DMS 273 treated with DMSO at 0.1 percent for 48 hours (cell line): ENCODE measurements at places on chromosomes 11 and 22.

- DNase-seq = no peak
Observed at GRCh38 chr11:116217006-116217405, 555.8 kb downstream of the BUD13 start.

DNA sequence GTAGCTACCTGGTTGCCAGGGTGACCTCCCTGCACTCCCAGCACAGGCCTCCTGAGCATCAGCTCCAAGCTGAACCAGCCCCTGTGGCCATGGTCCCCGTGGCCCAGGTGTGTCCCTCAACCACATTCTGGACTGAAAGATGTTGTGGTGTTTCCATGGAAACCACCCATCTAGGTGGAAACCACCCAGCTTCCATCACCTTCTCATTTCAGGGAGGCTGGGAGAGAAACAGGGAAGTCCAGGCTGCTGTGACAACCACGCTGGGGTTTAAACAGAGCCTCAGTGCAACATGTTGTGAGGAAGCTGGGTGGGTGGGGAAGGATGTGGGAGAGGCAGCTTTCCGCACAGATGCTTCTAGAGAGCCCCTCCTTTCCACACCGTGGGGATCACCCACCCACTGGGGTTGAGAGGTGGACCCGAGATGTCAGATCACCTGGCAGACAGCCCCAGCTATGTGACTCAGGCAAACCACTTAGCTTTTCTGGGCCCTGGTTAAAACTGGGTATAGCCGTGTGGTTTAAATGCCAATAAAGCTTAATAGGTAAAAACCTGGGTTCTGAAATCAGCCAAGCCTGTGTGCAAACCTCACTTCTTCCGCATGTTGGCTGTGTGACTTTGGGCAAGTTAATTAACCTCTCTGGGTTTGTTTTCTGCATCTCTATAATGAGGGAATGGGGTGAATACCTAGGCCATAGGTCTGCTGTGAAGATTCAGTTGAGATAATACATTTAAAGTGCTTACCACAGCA is 46.4 kb downstream of the CD82 start:
- DNase-seq = no peak

DNA sequence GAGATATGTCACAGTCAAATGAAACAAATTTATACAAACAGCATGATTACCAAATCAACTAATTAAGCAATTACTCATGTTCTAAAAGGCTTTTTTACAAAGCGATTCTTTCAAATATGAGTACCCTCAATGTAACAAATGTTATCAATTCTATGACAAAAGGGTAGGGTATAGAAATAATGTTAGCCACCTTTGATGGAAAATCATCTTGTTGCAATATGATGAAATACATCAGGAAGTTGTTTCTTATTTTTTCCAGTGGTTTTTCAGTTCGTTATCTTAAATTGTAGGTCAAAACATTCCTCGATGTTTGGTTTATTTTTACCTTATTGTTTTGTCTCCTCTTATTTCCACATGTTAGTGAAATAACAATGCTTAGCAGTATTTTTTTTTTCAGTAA is 6.5 kb downstream of the ARHGEF12 start:
- no peak for DNase-seq

- DNase-seq = no peak
Observed at GRCh38 chr11:111520560-111520959, 6.0 kb downstream of the HOATZ start.

- no peak for DNase-seq
Observed at GRCh38 chr11:65547446-65548125, 10.6 kb downstream of the LTBP3 start.

GRCh38 chr22:31932863-31933262 is 11.5 kb upstream of the YWHAH start:
- DNase-seq = no peak

- no peak for DNase-seq
Observed at GRCh38 chr11:64660205-64660604, 62.8 kb downstream of the NRXN2 start.

DNA sequence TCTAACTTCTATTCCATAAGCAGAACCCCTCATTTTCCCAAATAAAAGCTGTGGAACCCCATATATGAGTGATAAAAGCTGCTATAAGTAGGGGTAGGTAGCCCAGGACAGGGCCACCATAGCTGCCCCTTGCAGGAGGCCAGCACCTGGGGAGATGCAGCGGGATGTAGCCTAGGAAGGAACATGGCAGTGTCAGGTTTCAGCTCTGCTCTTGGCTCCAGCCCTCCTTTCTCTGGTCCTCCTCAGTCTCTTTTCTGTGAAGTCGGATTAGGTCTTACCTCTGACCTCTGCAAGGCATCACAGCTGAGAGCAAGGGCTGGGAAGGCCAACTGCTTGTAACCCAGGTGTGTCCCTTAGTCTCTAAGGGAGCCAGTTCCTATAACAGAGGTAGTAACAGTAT is 135.6 kb downstream of the NAV2 start:
- no peak for DNase-seq

- DNase-seq = no peak
Observed at GRCh38 chr11:334264-334994, 13.8 kb upstream of the IFITM3 start.

DNA sequence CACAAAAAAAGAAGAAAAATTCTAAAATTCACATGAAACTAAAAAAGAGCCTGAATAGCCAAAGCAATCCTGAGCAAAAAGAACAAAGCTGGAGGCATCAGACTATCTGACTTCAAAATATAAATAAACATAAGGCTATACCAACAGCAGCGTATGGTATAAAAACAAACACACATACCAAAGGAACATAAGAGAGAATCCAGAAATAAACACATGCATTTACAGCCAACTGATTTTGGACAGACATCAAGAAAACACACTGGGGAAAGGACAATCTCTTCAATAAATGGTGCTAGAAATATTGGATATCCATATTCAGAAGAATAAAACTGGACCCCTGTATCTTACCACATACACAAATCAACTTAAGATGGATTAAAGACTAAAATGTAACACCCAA is 2.8 kb upstream of the MTMR2 start:
- no peak for DNase-seq

DNA sequence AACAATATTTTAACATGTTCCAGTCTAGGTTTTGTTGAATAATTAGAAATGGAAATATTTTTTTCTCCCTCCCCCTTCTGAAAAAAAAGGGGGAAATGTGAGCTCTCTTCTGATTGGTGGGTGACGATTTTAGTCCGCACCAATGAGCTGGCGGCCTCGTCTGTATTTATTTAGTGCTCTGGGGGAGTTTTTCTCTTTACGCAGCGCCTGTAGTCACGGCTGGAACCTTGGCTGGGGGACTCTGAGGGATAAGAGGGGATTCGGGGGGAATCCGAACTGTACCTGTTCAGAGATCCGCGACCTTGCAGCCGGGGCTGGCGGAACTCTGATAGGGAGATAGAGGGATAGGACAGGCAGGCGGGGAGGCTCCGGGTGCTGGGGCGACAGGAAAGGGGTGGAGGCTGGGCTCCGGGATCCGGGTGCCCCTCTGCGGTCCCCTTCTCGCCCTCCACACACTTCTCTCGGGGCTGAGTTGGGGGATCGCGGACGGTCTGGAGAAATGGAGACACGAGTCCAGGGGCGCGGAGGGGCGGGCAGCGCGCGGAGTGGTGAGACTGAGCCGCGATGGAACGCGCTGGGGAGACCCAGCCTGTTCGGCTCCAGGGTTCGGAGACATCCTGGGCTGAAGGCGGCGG is 99.7 kb upstream of the HSD17B12 start:
- DNase-seq = no peak

- DNase-seq = no peak
Observed at GRCh38 chr22:17734187-17734586, 40.1 kb downstream of the BID start.

GRCh38 chr11:112999520-112999919 is 38.3 kb downstream of the NCAM1 start:
- no peak for DNase-seq

DNA sequence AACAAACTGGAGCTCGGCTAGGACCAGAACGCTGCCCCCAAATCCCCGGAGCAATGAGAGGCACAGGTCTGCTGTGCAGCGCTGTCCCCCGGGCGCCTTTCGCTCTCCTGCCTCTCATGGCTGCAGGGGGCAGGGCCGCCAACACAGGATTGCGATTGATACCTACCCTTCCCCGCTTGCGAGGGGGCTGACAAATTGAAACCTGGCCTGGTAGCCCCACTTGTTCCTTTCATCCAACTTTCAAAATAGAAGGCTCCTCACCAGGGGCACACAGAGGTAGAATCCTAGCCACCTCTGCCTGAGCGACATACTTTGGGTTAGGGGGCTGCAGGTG is 642 bp upstream of the CASTOR1 start:
- no peak for DNase-seq

DNA sequence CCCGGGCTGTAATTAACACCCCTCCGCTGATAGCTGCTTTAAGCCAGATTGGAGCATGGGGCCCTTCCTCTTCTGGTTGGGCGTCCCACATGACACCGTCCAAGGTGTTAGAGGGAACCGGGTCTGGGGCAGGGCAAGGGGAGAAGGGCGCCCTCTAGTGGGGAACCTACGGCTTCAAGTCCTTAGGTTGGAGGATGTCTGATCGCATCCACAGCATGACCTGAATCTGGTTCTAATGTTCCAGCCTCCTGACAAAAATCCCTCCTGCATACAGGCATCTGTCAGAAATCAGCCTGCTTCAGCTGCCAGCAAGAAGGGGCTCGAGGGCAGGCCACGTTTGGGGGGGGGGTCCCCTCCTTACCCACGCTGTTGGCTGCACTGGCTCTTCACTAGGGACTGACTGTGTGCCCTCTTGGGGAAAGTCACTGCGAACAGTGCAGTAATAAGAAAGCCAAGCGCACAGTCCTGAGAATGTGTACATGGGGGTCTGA is 94.2 kb upstream of the TBCEL start:
- DNase-seq = no peak

DNA sequence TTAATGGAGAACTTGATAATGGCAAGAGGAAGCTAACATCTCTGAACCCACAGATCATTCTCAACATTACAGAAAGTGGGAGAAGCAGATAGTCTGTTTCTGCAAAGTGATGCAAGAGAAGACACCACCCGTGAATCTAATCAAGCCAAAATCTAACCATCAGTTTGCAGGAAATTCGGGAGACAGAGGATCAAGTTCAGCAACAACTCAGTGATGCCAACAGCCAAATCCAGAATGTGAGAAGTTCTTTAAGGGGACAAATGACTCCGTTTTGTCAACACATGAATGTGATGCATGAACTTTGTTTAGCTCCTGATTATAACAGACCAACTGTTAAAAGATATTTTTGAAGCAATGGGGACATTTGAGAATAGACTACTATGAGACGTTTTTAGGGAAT is 95.2 kb upstream of the LDLRAD3 start:
- DNase-seq = no peak

DNA sequence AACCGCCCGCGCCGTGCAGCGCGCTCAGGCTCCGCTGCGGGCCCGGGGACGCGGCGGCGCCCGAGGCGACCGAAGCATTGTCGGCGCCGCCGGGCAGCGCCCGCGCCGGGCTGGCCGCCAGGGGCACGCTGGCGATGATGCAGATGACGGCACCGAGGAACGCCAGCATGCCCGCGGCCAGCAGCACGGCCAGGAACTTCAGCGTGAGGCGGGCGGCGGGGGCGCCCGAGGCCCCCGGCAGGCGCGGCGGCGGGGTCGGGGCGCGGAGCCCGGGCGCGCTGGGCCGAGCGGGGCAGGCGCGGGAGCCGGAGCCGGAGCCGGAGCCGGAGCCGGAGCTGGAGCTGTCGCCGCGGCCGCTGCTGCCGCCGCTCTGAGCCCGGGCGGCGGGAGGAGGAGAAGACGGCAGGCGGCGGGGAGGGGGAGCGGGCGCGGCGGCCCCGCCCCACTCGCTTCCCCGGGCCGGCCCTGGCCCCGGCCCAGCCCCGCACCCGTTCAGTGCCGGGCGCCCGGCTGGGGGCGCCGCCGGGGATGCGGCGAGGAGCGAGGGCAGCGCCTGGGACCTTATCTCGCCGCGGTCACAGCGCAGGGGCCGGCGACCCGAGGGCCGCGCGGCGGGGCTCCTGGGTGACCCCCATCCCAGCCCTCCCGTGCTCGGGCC is at the start of gene NPTXR:
Gene NPTXR, minus strand, starts transcription at position 372 of the 658 bp plus-strand sequence.
- DNase-seq = no peak

GRCh38 chr11:65315866-65316226 is 1.2 kb downstream of the CDC42EP2 start:
- DNase-seq = no peak

DNA sequence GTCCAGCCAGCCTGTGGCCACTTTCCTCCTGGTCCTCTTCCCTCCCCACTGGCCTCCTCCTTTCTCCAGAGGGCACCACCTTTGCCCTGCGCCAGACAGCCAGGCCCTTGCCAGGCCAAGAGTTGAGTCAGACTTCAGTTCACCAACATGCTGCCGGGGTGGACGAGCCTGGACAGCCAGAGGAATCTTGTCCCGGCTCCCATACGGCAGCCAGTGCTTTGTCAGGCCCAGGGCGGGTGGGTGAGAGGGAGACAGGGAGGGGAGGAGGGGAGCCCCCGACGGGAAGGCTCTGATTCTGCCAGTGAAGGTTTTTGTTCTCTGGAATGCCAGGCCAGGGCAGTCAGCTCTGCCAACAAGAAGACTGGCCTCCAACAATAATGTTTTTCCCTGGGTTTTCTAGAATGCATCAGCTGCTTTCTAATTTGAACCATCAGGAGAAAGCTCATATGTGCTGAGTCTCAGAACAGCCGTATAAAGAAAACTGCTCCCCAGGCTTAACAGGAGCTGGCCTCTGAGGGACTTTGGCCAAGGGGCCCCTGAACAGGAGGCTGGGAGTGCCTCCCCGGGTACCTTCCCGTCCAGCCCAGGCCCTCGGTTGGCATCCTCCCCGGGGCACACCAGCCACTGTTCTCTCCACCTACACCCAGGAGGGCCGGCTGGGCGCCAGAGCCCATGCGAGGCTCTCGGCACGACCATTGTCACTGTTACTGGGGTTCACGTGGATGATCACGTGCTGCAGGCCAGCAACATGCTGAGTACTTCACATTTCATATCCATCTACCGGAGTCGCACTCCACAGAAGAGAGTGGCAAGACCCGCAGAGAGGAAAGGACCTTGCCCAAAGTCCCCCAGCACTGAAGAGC is 28.6 kb downstream of the LIF start:
- DNase-seq = no peak

DNA sequence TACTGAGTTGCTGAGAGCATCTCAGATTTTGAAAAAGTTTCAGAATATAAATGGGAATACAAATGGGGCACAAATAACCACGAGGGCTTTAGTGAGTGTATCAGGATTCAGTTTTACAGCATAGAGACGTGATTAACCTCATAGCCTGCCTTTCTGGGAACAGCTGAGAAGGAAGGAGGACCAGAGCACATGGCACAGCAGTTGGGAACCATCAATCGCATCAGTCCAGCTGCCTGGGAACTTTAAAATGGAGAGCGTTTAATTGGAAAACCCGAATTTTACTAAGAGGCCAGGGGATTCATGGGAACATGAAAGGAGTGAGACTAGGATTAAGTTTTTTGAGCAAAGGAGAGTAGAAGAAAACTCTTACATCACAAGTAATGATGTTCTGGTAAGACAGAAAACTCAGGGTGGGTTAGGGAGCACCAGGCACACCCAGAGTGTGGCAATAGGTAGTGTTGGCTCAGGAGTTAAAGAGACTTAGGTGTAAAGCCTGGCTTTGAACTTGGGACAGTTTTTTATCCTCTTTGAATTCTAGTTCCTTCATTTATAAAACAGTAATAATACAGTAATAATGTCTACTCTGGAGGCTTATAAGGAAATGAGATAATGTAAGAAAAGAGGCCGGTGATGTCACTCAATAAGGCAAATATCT is 40.2 kb downstream of the FZD4 start:
- no peak for DNase-seq
